ENCODE measurements at places on chromosomes 3 and 15. TPM values are rescaled to one million over a fixed set of nuclear protein-coding genes. Genes with fewer than 3 reads are reported as not detected.

DNA sequence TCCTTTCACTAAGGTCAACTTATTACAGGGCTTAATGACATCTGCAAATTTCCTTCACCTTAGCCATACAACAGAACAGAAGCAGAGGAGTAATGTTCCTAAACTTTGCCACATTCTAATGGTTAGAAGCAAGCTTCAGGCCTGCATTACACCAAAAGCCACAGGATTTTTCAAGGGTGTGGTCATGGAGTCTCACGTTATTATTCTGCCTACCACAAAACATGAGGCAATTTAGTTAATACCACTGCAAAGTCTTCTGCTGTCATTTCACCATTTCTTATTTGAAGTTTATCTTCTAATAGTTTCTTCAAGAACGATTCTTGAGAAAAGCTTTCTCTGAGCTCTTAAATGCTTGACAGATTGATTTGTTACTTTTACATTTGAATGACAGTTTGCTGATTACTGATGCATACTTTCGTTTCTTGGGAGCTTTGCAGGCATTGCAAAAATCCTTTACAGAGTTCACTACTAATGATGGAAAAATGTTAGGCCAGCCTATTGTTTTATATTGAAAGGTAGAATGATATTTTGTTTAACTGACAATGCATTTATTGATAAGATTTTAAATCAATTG is 1257.1 kb downstream of the NSUN3 start:
- DNase-seq, result no peak

DNA sequence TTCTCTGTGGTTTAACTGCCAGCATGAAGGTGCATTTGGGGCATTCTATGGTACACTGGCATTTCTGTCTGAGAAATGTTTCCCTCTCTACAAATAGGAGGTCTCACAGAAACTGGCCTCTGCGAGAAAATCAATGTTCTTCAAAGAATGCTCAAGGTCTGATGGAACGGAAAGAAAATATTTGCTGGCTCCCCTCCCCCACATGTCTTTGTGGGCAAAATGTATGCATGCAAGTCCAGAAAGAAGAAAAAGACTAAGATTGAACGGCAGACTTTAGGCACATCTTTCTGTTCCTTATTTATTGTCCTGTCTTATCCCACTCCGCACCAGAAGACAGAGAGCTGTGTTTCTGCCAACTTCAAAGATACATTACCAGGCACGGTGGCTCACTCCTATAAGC is 83.9 kb upstream of the PSMD6 start:
- no peak for DNase-seq

DNA sequence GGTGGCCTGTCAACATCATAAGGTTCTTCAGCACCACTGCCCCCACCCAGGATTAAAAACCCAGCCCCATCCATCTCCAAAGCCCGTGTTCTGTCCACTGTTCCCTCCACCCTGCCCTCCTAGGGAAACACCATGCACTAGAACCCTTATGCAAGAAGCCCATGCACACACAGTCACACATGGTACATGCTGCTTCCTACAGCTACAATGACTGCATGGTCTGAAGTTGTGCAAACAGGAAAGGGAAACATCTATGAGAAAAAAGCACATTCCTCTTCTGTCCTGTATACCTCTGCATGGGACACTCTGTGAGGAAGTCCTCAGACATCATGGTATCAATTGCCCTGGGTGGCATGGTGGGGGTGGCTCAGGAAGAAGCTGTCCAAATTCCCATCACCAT is 108.6 kb upstream of the MRPS22 start:
- DNase-seq, result no peak

Gene CKMT1A
- polyA plus RNA-seq, result 2.5 TPM

Gene UCN2
- polyA plus RNA-seq, result 0.37 TPM

GRCh38 chr3:175749981-175750380 is 890.8 kb downstream of the NAALADL2 start:
- no peak for DNase-seq

DNA sequence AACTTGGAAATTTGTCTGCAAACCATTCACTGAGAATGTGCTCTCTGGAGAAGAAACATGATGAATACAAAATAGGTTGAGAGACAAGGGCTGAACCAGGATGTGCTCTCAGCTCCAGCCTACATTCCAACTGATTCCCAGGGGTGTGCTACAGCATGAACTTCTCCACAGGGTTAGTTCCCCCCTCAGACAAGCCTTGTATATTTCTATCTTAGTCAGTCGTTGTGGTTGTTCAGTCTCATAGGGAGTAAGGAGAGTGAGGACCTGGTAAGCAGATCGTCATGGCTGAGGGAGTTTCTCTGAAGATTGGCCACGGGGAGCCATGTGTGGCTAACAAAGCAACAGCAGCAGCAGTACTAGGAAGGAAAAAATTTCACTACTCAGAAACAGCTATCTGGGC is 919.7 kb upstream of the CADM2 start:
- DNase-seq, result no peak
